ENCODE measurements at places on chromosomes 4 and X. TPM values are rescaled to one million over a fixed set of nuclear protein-coding genes. Genes with fewer than 3 reads are reported as not detected.

The MAOB gene
- total RNA-seq, result not detected

The FGB gene
- total RNA-seq, result not detected

The CTAG2 gene
- total RNA-seq, result not detected

The LUZP4 gene
- total RNA-seq, result not detected

The GUCY1A1 gene
- 33.7 TPM for total RNA-seq

The POU4F2 gene
- not detected for total RNA-seq

Measured in bladder microvascular endothelial cell (primary cell).